ENCODE measurements at places on chromosomes 2 and 18.

- DNase-seq, result no peak
These were observed 2.0 kb upstream of the MBP start for GRCh38 chr18:77134611-77135010.

- no peak for DNase-seq
These were observed 47.8 kb downstream of the TRAPPC12 start for GRCh38 chr2:3427272-3427671.

GRCh38 chr2:201257956-201258665 lies 2.2 kb upstream of the CASP8 start:
- DNase-seq, result peak; percentile 94

GRCh38 chr18:7467708-7468466 lies 99.2 kb upstream of the PTPRM start:
- no peak for DNase-seq

GRCh38 chr2:198452327-198452726 lies 647.9 kb downstream of the PLCL1 start:
- no peak for DNase-seq

GRCh38 chr18:10057894-10058791 lies 144.3 kb downstream of the VAPA start:
- no peak for DNase-seq

DNA sequence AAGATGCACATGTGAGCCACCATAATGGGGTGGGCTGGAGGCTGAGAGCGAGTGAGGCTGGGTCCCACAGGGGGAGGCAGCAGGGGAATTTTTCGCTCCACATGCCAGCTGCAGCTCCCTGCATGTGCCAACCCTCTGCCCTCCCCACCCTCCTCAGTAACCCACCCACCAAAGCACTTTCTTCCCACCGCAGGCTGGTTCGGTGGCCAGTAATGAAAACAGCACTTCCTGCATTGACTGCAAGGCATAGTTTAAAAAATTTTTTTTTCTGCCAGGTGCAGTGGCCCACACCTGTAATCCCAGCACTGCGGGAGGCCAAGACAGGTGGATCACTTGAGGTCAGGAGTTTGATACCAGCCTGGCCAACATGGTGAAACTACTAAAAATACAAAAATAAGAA lies 147.5 kb upstream of the TTC39C start:
- no peak for DNase-seq

DNA sequence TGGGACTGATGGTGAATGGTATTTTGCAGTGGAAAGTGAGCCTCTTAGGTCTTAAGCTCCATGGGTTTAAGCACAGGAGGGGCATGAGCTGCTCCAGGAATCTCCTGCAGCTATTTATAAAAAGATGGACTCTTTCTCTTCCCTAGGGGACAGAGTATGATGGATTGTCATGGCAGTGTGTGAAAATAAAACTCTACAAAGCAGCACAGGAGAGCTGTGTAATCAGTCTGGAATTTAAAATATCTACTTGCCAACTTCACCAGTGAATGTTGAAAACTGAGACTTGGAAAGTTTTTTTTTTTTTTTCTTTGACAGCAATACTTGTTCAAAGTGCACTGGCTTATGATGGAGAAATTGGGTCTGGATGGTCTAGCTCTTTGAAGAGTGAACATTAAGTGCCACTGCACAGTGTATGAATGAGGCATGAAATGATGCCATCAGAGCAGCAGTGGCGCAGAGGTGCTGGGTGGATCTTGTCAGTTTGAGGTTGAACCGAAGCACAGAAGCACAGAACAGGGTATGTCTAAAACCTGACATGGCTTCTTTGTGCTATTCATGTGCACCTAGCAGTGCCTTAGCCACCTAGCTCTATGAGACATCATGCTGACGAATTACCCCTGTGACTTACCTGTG lies 245.4 kb downstream of the PTPRM start:
- no peak for DNase-seq

- DNase-seq, result no peak
These were observed 3.9 kb downstream of the IL18R1 start for GRCh38 chr2:102359527-102359926.

GRCh38 chr18:63868546-63868945 lies 19.0 kb upstream of the SERPINB2 start:
- DNase-seq, result no peak

DNA sequence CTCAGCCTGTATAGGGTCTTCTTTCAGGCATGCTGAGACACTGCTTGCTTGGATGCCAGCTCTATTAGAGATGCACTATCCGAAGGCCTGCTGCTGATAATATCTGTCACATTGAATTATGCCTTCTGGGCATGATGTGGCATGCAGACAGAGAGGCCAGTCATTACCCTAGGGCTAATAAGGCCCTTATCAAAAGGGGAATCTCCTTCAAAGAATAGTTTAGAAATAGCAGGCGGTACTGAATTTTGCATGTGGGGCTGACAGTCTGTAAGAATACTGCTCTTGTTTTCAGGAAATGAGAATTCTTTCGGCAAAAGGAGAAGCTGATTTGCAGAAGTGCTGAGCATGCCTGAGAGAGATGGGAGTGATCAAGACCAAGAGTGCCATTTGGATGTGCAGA lies 13.1 kb upstream of the LHCGR start:
- DNase-seq, result no peak

DNA sequence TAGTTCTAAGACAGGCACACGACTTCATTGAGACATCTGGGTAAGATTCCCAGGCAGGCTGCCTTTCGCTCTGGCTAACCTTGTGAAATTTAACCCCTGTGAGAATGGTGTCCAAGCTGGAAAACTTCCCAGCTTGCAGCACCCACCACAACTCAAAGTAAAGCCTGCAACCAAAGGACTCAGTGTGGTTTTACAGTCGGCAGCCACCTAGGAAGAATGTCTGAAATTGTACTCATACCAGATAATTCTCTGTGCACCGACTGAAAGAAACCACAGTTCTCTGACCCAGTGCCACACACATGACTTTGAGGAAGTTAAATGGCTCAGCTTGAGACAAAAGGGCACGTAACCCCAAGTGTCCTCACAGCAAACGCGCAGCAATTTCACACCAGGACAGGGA lies 125.7 kb downstream of the RBMS1 start:
- DNase-seq, result no peak

- DNase-seq, result no peak
These were observed 63.2 kb downstream of the ADCY3 start for GRCh38 chr2:24856791-24857211.

- DNase-seq, result no peak
These were observed 280.9 kb upstream of the RAB6C start for GRCh38 chr2:129698593-129698992.

DNA sequence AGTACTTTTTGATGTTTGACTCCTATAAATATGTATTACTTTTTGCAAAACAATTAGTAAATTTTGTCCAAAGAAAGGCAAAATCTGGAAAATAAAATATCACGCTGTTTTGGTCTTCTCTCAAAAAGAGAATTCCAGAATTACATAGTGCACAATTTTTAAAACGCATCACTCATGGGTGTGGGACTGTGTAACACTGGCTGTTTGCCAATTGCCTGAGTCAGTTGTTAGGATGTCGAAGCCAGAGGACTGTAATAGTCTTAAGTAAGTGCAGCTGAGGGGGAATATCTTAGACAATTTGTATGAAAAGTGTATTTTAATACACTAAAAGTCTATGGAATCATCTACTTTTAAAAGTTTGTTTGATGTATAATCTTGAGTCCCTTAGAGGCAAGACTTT lies 24.1 kb upstream of the EPHA4 start:
- no peak for DNase-seq

DNA sequence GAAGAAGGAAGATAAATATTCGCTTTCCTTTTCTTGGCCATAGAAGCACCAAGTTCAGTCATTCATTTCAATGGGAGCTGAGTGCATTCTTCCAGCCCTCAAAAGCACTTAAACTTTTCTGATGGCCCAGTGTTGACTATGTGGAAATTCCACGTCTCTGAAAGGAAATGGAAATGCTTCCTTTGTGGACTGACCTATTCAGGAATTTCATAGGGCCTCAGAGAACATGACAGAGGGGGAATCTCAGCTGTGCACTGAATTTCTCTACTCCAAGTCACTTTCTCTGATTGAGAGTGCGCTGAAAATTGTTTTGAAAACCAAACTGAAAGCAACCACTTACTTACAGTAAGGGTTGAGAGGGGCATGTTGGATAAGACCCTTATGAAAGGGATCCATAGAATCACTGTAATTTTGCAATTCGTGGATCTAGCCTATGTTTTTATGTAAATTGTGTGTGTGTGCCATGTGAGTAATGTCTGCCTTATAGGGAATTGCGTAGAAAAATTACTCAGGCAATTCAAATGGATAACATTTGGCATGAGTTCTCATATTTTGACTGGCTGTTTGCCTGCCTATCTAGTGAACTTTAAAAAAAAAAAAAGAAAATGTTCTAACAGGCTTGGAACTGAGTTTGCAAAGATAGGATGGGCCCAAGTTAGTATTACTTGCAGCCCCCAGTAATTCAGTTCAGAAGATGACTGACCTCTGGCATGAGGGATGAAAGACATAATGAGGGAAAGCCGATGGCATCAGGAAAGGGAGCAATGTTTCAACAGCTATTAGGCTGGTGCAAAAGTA lies 437.0 kb downstream of the PTPRM start:
- no peak for DNase-seq

DNA sequence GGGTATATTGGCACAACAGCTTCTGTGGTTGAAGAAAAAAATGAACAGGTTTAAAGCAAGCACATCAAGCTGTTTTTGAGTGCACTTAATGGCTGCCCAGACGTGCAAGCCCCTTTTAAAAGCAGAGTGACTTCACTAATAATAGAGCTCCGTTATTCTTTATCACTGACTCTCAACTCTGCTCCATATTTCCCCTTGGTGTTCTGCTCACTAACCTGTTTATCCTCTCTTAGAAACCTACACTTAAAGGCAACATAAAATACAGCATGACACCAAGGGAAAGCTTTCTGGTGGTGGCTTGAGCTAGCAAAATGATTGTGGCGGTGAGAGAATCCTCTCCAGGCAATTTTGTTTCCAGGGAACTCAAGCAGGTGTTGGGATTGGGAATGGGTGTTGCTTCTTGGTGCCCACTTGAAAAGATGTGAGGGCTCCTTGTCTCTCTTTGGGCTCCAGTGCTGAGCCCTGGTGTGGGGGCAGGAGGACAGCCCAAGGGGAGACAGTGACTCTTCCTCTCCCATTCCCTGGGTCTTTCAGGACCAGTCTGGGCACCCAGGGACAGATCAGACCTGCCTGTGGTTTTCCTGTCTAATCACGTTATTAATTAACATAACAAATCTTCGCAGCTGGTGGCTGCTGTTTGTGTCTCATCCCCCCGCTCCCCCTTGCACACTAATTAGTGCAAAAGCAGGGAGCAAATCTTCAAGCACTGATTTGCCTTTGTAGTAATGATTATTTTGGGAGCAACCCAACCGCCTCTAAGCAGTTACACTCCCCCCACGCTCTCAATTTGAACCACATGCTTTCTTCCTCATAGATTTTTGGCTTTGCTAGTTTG lies 289.4 kb upstream of the CXCR4 start:
- no peak for DNase-seq

GRCh38 chr2:96771796-96772618 lies 11.3 kb downstream of the CNNM4 start:
- DNase-seq, result no peak

GRCh38 chr2:230935130-230935430 lies 10.0 kb upstream of the GPR55 start:
- DNase-seq, result no peak

DNA sequence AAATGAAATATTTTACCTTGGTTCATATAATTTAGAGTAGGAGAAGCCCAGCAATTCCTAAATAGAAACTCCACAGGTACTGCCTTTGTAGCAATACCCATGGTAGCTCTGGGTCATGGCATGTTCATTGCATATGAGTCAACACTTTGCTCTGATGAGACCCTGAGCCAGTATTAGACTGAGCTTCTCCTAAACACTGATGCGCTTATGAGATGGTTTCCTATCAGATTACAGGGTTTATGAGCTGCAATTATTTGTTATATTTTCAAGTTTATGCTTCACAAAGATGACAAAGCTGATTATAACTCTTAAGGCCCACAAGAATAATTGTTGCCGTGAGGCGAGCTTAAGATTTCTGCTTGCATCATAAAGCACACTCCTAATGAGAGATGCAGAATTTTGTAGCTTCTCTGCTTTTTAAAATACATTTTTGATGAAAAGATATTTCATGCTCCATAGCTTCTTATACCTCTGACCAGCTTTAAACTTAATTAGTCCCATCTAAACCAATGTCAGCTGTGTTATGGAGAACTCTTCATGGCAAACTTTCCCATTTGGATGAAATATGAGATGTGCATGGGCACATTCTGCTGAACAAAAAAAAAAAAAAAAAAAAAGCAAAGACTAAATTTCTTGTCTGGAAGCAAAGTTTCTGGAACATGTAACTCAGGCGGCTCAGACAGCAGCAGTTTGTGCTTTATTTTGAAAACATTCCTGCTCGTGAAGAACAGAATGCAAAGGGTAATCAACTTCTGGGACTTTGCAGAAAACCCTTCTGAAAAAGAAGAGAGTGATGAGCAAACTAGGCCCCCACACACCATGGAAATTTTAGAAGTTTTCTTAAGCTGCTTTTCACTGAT lies 162.6 kb downstream of the KCNE4 start:
- no peak for DNase-seq

DNA sequence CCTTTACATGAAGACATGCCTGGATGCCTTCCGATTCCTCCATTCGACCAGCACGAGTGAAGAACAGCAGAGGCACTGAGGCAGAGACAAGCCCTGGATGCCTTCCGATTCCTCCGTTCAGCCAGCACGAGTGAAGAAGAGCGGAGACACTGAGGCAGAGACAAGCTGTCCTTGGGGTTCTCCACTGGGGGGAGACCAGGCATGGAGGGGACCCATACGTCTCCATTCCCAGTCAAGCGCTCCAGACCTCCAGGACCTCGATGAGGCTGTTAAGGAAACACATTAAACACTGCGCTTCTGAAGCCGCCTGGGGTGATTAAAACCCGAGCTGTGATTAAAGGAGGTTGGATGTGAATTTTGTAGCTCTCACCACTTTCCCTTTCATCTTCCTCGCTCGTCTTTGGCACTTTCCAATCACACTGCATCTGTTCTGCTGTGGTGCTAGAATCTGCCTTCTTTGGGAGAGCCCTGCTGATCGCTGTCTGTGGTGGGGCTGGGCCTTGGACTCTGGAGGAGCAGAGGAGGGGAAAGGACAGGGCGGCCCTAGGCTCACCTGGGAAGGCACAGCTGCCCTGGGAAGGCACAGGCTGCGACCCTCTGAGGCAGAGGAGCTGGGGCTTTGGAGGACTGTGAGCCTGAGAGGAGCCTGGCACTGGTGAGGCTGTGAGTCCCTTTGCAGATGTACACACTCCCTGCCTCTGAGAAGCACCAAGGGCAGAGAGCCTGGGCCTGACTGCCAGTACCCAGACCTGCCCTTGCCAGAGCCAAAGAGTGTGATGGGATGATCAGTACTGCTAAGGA lies 463.1 kb upstream of the HS6ST1 start:
- DNase-seq, result no peak

- DNase-seq, result no peak
These were observed 81.1 kb downstream of the ACVR2A start for GRCh38 chr2:147925886-147926285.

DNA sequence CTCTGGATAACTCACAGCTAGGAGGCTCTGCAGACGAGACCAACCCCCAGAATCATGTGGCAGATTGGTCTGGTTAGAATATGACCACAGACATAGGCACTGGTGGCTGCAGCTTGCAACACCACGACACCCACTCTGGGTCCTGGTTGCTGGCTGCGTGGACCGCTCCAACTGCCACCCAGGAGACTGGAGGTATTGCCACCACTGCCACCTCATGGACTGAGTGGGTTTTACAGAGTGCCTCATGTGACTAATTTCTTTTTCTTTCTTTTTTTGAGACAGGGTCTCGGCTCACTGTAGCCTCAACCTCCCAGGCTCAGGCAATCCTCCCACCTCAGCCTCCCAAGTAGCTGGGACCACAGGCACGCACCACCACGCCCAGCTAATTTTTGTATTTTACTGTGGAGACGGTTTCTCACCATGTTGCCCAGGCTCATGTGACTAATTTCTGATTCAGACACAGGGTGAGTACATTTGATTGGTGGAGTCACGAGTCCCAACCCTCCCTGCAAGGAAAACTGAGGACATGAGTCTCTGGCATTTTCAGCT lies 29.9 kb upstream of the NT5DC4 start:
- DNase-seq, result peak; percentile 49
